ENCODE measurements at places on chromosomes 7 and 10.

- no peak for DNase-seq
Observed at GRCh38 chr10:47282657-47283018, 17.4 kb upstream of the GDF10 start.

DNA sequence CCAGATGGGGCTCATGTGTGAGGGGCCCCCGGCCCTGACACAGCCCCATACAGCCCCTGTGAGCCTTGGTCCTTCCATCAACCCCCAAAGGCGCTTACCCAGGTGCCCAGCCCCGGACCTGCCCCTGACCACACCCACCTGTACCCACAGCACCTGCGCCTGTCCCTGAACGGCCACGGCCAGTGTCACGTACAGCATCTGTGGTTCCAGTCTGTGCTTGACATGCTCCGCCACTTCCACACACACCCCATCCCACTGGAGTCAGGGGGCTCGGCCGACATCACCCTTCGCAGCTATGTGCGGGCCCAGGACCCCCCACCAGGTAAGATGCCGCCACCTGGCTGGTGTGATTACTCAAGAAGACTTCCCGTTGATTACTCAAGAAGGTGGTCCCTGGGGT is 33.5 kb downstream of the SH2B2 start:
- no peak for DNase-seq

- no peak for DNase-seq
Observed at GRCh38 chr10:61183967-61184366, 240.0 kb upstream of the RHOBTB1 start.

GRCh38 chr10:118047157-118047719 is 497 bp upstream of the RAB11FIP2 start:
- no peak for DNase-seq

DNA sequence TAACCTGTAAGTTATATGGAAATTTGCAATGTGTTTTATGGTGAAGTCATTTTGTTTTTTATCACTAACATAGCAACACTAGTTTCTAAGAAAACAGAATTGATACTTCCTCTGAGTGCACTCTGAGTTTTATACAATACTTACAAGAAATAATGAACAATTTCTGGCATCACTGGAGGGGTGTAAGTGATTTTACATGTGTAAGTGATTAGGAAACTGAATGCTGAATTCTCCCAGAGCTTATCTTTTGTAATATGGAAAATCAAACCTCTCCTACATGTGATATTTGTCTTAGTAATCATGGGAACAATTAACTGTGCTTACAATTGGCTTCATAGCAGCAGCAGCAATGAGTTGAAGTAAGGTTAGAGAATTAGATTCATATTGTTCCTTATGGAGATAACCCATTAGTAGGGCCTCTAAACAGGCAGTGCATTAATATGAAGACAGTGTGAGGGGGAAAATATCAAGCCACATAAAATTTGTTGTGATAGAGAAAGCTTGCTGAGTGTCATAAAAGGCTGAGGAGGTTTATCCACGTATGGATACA is 37.4 kb downstream of the SEMA3C start:
- no peak for DNase-seq

DNA sequence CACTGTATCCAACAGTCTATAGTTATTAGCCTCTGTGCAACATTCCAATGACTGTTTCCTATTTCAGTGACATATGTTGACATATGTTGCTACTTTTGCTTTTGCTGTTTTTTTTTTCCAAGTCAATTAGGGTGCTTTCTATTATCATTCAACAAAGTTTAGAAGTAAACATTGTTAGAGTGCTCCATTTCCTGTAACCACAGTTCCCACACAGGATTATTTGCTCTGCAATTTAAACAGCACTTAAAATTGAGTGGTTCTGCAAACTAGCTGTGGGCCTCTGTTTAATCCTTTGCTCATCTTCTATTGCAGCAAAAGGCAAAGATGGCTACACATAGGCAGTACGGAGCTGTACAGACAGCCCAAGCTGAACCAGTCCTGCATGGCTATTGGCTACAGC is 46.5 kb upstream of the PTN start:
- DNase-seq, result no peak

GRCh38 chr7:64045301-64046040 is at the start of gene ZNF727:
ZNF727 (plus strand) TSS chr7:64045434; CDS start chr7:64045622, 188 bp downstream.
- DNase-seq, result peak; percentile 9

GRCh38 chr10:95350830-95351228 is 60.0 kb upstream of the PDLIM1 start:
- no peak for DNase-seq

DNA sequence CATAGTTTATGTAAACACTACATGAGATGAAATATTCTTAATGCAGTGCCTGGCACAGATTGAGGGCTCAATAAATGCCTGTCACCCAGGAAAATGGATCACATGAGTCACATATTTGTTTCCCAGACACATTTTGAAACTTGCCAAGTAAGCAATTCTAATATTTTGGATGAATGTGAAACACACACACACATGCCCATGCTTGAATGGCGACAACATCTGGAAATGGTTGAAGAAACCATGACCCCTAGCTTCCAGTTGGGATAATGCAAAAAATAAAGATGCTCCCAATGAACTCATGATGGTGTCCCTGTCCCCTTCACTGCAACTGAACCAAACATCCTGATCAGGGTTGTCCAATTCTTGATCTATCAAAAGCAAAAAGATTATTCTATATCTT is 797.3 kb downstream of the XPNPEP1 start:
- no peak for DNase-seq

DNA sequence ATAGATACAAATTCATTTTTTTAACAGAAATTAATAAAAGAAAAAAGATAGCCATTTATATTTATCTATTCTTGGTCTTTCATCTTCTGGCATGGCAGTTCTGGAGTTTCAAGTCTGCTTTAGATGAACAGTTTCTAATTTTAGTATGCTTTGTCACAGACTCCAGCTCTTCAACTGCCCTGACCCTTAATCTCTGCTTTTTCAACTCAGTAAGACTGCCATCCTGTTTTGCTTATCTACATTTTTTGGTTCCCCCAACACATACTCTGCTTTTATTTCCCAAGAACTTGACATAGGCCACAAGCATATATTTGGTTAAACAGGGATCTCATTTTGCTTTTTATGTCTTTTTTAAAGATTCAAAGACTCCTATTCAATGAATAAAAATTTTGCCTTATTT is 309.3 kb upstream of the KCND2 start:
- no peak for DNase-seq

GRCh38 chr7:47506382-47507339 is 75.2 kb downstream of the TNS3 start:
- DNase-seq, result no peak

GRCh38 chr7:133887459-133887858 is 239.7 kb upstream of the LRGUK start:
- no peak for DNase-seq

- no peak for DNase-seq
Observed at GRCh38 chr10:100072514-100072913, 9.2 kb downstream of the CPN1 start.

DNA sequence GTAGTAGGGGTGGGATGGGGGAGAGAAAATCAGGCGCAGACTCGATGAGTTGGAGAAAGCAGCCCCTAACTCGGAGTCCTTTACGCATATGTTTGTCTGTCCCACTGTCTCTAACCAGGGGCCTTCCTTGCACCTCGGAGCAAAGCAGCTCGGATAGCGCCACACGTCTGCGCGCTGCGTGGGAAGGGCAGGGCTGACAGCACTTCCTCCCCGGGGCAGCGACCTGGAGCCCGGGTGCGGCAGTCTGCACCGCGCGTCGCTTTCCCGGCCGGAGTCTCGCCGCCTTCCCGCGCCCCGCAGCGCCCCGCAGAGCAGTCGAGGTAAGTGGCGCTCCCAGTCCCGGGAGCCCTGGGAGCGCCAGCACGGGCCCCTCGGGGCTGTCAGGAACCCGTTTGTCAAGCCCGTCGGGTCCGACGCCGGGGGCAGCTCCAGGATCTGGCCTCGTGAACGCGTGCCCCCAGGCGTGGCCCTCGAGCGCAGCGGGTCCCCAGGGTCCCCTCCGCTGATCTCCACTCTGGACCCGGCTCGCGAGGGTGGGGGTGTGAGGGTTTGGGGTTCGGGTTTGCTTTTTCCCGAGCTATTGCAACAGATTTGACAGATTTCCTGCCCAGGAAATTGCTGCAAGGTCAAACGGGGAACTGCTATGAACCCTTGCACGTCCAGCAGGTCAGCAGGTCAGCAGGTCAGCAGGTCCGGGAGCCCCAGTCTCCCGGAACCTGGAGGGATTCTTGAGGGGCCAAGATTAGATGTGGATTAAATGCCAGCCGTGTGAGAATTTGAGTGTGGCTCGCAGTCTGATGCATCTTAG is 597 bp downstream of the APBB1IP start:
- peak; percentile 75 for DNase-seq

DNA sequence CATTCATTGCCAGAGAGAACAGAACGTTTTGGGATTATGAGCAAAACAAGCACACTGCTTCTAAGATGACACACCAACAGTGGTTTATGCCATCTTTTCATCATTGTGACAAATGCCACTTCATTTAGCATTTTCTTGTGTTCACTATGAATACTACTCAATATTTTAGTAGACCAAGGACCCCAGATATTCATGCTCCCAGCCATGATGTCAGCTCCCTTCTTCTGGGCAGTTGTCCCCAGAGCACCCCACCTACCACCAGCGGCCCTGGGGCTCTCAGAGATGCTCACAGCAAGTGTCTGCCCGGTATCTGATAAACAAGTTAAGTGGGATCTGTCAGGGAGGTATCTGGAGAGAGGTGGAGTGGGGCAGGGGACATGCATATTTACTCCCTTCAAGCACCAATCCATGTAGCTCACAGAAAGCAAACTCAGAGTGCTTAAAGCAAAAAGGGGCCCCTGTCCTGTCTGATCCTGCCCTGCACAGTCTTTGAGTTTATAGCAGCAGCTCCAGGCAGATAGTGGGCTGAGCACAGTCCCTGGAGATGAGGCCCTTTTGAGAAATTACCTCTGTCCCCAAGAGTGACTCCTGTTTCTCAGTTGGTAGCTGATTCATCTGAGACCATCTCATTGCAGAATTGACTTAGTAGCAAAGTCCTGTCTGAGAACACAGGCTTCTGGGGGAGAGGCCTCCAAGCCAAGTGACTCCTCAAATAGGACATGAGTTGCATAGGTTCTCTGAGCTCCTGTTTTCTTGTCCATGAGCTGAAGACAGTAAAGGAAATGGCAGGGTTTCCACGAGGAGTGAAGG is 281.8 kb upstream of the KLF6 start:
- no peak for DNase-seq

DNA sequence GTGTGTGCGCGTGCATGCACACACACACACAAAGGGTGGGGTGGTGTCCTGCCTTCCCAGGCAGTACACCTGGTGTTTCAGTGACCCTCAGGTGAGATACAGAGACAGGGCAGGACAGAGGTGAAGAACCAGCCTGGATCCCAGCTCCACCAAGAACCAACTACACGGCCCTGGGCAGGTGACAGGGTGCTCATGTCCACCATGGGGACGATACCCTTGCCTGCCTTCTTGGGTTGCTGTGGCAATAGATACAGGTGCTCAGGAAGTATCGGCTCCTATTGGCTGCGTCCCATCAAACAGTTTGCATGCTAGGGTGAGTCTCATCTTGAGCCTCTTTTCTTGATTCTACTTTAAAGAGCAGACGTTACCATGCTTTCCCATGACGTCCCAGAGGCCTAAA is 33.7 kb upstream of the CXCL12 start:
- DNase-seq, result no peak

- no peak for DNase-seq
Observed at GRCh38 chr10:85919491-85920021, 447.0 kb downstream of the GRID1 start.

DNA sequence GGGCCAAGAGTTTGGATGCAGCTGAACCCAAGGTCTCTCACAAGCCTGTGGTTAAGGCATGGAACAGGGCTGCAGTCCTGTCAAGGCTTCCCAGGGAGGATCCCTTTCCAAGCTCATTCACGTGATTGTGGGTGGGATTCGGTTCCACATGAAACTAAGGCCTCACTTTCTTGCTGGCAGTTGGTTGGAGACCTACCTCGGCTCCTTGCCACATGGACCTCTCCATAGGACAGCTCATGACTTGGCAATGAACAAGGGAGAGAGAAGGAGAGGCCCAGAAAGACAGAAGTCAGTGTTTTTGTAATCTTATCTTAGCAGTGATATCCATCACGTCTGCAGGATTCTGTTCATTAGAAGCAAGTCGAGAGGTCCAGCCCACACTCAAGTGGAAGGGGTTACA is 583.8 kb downstream of the LRMDA start:
- no peak for DNase-seq

DNA sequence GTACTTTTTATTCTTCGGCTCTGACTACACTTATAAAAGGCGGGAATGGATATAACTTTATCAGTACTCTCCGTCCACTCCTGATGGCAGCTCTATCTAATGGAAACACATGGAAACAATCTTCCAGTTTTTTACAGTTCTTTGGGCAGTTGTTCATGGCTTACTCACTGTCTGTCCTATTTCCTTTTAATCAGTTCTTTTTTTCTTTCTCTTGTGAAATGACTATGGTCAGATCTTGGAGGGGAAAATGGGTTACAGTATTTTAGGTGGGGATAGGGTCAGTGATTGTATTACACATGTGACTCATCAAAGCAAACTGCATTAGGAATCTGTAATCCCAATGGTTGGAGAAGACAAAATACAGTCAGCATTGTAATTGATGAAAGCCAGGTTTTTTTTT is 112.4 kb downstream of the BICC1 start:
- DNase-seq, result no peak

DNA sequence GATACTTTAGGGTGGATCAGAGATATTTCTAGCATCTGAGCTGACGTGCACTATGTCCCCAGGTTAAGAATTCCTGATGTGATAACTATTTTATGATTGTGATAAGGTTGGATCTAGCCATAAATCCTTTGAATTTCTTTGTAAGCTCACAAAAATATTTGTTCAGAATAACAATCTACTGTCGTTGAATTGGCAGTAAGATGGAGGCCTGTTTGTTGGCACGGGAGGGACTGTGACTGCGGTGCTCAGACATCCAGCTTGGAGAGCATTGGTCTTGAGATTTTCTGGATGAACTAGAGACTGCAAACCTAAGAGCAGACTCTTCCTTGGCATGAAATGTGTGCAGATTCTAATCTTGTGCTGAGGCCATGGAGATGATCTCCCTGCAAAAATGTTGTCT is 131.1 kb downstream of the LRRC4 start:
- no peak for DNase-seq

- DNase-seq, result no peak
Observed at GRCh38 chr7:8465338-8465737, 31.9 kb downstream of the NXPH1 start.

GRCh38 chr7:129886167-129886817 is 66.5 kb downstream of the UBE2H start:
- DNase-seq, result no peak

DNA sequence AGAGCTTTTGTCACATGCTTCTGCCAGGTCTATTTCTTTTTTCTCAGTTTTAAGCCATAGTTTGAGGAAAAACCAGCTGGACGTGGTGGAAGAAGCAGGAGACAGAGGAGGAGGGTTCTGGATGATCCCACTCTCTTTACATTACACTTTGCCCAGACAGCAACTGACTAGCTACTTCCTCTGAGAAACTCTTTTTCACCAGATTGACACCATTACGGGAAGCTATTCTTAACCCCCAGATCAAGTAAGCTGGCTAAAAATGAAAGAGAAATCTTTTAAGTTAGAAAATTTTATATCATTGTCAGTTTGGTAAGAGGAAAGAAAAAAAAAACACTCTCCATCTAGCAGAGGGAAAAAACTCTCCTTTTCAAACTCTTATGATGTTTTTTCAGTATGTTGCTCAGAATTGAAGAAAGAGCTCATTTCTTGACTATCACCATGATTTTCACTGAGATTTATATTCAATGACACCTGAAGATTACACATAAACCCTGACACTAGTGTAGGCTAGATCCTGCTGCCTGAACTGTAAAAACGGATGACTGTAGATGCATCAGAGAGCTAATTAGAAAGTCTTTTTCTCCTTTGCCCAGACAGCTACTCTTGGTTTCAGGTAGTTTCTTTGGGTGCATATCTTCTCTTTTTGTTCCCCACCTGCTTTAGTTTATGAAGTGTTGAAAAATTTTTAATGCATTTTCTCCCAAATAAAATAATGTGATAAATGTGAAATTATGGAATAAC is 203.1 kb downstream of the TFEC start:
- DNase-seq, result no peak

Data from stimulated activated CD4-positive, alpha-beta T cell treated with anti-CD3 and anti-CD28 coated beads, Interleukin-2, amount 100 ng/mL, for 4 hours (primary cell).